Fibroblast of upper back skin (primary cell): ENCODE measurements at places on chromosomes 1 and 21.

DNA sequence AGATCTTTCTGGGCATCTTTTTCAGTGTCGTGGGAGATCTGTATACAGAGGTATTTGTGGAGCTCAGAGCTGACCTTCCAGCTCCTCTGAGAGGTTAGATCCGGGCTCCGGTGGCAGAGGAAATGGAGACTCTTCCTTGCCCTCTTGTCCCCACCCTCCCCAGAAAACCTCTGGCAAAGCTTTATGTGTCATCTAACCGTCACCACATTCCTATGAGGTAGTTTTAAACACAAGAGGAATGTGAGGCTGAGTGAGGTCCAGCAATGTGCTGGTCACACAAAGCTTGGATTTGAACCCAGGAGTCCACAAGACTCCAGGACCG, 1.2 kb downstream of the CD160 start:
- peak; percentile 83 for DNase-seq

DNA sequence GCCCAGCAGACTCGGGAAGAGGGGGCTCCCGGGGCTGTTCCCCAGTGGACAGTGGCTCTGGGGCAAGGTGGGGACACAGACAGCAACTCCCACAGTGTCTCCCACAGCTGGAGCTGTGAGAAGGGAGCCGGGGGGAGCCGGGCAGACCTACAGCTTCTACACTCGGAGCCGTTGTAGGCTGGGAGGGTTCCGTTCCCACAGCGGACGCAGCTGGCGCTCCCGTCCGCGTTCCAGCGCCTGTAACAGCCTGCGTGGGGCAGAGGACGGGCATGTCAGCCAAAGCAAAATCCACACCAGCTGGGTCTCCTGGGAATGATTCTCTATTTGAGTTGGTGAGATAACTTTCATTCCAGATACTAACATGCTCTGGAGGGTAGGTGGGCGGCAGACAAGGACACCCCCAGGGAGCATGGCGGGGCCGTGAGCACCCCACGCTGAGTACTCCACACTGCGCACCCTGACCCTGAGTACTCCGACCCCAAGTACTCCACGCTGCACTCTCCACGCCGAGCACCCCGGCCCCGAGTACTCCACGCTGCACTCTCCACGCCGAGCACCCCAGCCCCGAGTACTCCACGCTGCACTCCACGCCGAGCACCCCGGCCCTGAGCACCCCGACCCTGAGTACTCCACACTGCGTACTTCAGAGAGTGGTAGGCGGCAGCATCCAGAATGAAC, 13.4 kb upstream of the RNF223 start:
- no peak for DNase-seq

DNA sequence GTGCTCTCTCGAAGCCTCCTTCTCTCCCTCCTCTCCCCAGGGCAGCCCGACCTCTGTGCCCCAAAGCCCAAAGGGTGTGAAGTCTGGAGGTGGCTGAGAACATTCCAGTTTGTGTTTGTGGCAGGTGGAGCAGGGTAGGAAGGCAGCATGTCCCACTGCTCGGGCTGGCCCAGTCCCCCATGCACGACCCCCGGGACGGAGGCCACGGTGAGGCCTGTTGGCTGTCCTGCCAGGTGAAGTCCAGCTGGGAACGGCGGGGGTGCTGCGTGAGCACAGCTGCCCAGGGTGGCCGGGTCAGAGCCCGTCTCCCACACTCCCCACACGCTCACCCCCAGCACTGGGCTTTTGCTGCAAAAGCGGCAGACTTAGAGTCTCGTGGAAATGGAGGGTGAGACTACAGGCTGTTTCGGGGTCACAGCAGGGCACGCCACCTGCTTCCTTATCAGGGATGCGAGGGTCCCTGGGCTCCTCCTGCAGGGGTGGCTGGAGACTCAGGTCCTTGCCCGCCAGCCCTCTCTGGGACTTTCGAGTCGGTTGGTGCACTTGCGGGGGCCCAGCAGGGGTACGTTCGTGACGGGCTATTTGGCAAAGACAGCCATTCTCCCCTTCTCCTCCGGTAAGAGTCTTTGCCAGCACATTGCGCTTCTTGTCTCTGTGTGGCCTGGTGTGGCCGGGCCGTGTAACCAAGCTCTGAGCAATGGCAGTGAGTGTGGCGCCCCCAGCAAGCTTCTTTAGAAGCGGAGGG, 40.3 kb downstream of the MORN1 start:
- no peak for DNase-seq

DNA sequence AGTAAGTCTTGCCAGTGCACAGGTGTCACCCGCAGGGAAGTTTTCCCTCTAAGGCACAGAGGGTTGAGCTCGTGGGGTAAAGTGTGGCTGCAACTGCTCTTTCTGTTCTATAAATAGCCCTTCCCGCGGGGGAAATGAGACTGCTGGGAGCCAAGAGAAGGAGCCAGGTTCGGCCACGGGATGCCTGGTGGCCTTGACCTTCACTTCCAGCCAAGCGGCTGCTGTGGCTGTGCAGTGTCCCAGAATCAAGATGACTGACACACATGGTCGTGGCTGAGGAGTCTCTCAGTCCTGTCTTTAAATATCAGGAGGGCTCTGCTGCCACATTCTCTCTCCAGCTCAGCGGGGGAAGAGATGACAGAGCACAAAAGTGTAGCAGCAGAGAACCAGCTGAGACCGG, 154.1 kb upstream of the VAMP3 start:
- DNase-seq, result no peak

DNA sequence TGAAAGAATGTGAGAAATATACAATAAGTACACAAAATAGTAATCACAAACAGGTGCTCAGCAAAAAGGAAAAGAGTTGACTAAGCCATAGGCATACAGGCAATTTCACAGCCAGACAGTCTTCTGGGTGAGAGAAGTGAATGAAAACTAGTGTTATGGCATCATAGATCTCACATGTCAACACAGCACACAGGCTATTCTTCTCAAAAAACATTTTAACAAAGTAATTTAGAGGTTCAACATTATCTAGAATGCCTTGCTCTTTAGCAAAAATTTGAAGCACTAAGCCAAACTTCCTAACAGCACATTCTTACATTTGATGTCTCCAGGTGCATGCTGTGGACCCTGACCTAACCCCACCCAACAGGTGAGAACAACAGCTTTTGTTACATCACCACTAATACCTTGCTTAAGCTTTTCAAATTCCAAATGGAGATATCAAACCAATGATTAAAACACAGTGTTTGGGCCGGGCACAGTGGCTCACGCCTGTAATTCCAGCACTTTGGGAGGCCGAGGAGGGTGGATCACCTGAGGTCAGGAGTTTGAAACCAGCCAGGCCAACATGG, 30.5 kb downstream of the OTUD7B start:
- DNase-seq, result no peak

DNA sequence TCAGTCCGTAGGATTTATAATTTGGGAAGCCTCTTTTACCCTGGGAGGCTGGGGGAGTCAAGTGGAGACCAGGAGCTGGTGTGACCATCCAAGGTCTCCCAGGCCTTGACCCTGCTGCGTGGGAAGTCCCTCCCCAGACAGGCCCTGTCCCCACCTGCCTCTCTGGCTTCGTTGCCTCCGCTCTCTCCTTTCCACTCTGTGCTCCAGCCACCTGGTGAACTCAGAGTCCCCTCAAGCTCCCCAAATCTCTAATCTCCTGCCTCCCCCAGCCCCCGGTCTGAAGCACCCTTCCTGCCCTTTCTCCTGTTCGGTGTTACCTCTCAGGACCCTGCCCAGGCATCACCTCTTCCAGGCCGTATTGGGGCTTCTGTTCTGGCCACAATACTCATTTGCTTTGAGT, 27.9 kb downstream of the CDCP2 start:
- DNase-seq, result no peak

DNA sequence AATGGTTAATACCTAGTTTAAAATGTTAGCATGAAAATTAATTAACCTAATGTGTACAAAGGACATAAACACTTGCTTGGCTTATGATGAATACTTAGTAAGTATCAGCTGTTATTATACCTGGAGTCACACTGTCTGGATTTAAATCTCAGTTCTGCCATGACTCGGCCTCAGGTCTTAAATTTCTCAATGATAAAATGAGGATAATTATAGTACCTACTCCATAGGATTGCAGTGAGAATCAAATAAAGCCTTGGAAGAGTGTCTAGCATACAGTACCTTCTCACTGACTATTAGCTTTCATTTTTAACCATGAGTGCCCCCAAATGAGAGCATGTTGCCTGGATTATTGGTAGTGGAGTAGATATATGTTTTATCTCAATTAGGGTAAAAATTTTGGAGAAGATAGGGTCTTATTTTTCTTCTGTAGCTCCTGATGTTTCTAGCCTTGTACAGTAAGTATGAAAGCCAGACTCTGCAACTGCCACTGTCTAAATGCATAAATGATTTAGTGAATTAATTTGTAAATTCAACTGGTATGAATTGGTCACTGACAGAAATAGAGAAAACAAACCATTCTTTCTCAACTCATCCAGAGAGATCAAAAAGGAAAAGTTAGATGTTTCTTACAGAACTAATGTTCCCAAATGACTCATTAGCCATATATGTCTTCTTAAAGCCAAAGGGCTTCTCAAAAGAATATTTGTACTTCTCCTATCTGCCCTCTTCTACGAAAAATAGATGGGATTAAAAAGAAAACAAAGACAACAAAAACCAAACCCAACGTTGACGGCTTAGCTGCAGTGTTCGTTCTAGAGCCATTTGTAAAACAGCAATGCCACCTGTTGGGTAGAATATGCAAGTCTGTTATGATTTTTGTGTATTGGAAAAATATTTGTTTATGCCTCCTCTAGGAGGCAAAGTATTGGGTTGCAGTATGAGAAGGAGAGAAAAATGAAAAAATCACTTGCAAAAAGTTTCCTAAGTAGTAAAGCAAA, 53.8 kb upstream of the MROH9 start:
- peak; percentile 43 for DNase-seq

- DNase-seq, result no peak
These were observed 377.3 kb downstream of the SIPA1L2 start for GRCh38 chr1:232252546-232253118.

DNA sequence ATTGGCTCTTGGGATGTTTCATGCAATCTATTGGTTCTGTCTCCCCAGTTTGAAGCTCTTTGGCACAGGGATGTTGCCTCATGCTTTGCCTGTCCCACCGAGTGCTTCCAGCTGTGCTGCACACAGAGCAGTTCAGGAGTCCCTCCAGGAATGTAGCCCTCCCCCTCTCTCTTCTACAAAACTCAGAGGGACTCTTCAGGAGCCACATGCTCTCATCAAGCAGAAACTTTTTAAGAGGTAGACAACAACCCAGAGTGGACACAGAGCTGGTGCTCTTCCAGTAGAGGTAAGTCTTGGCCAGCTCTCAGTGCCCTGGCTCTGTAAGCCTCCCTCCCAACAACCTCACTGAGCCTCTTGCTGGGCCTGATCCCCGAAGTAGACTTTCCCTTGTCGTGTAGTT, 11.6 kb upstream of the ZNF697 start:
- DNase-seq, result peak; percentile 65

- no peak for DNase-seq
These were observed 272.6 kb upstream of the FMN2 start for GRCh38 chr1:239819096-239819495.

DNA sequence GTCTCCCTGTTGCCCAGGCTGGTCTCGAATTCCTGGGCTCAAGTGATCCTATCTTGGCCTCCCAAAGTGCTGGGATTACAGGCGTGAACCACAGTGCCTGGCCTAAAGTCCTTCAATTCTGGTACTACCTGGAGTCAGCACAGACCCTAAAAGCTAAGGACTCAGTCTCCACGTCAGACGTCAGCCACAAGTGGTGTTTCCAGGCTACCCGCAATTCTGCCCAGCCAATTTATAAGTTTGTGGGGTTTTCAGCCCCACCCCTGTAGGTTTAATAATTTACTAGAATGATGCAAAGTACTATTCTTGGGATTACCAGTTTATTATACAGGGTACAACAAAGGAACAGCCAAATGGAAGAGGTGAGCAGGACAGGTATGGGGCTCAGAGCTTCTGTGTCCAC, 10.6 kb upstream of the DIP2A start:
- DNase-seq, result no peak

GRCh38 chr1:43610339-43610738, 39.6 kb upstream of the KDM4A start:
- no peak for DNase-seq

GRCh38 chr21:45011911-45012661, 62.3 kb upstream of the ADARB1 start:
- DNase-seq, result peak; percentile 97

DNA sequence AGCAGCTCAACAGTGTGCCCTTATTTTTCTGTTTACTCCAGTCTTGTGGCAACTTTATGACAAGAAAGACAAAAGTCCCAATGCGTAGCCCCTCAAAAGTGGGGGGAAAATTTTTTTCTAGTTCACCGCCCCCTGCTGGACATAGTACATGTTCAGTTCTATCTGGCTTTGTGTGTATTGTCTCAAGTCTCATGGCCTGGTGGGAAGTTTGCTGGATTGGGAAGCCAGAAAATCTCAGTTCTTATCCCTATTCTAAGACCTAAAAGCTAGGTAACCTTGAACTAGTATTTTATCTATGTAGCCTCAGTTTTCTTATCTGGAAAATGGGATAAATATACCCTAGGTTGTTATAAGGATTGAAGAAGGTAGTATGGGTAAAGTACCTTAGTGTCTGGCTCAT, 55.8 kb upstream of the LDLRAP1 start:
- no peak for DNase-seq

DNA sequence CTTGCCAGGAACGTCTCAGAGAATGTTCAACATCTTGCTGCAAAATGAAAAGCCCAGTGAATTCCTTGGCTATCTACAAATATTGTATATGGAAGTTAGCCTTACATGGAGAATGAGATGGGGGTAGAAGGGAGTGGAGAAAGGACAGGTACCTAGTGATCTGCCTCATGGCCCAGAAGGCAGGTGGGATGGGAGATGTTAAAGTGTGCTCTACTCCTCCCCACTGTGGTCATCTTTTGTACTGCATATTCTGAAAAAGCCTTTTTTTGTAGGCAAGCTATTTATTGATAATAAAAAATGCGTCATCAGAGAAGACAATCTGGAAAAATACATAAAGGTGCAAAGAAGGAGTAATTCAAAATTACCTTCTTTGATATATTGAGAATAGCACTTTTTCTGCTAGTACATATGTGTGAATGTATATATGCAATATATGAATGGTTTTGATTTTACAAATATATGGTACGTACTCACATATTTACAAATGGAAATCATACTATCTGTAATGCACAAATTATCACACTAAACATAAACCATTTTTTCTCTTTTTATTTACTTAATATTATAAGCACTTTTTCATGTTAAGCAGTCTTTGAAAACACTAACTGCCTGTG, 19.1 kb upstream of the SLC5A9 start:
- peak; percentile 10 for DNase-seq
